DMS53 (cell line): ENCODE measurements at places on chromosomes 2 and 18.

DNA sequence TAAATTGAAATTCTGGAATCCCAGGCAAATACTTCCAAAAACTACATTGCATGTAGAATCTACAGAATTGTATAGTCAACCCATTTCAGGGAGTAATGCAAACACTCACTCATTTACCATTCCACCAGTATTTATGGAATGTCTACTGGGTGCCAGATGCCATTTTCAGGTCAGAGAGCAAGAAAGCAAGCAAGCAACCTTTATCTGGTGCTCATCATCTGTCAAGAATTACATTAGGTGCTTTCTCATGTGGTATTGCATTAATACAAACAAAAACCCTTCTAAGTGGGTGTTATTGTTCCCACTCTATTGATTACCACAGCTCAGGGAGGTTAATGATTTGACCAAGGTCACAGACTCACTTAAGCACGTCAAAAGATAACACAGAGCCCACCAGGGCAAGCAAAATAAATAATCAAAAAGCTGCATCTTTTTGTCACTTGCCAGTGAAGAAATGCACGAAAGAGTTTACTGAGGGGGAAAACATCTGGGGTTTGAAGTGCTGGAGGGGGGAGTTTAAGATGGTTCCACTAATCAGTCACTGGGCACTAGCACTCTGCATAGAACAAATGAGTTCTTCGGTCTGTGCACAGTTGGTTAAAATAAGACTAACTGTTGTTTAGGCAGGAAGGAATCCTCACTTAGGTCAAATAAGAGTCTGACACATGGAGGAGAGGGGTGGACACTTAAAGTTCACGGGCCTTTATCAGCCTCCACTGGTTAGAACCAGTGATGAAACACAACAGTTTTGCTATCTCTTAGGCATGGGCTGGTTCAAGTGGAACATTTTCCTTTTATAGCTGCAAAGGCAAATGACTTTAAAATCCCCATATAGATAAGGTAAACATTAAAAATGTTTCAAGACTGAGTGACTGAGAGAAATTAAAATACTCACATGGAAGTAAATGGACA is 208.8 kb downstream of the CDH2 start:
- DNase-seq, result no peak

DNA sequence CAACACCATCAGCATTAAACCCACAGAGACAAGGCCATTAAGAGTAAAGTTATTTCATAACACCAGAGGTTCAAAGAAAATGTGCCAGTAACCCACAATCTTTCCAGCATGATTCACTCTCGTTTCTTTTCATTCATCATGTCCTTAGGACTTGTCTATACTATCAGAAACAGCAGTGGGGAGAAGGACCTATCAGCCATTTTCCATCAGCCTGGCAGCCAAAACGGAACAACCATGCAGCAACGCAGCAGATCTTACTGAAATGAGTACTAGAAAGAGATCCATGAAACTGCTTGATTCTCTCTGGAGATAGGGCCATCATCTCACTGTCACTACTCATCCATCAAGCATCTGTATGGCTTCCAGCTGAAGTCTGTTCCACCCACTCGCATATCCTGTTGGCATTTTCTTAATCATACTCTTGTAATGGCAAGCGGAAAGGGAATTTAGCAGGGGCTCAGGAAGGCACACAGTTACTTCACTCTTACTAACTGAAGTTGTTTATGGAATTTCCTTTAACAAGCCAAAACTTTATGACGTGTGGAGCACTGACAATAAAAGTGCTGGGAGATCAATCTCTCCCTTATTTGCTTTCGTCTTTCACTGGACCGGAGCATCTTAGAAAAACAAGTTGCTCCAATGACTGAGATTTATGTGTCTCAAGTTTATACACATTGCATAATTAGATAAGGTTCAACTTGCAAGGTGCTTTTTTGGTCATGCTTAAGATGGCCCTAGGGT is 69.7 kb downstream of the EPHA4 start:
- DNase-seq, result no peak

DNA sequence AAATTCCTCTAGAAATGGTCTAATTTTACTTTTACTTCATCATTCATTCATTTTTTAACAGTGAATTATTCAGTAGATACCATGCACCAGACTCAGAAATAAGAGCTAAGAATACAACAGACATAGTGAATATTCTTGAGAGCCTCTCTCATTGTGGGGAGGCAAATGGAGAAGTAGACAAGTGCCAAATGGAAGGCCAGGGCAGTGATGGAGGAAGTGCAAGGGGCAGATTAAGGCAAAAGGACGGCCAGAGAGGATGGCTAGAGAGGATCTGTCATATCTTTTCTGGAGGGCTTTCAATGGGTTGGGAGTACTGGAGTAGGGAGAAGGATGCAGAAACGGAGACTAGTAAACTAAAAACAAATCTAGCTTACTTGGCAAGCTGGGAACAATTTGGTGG is 19.0 kb upstream of the RMDN2 start:
- no peak for DNase-seq

DNA sequence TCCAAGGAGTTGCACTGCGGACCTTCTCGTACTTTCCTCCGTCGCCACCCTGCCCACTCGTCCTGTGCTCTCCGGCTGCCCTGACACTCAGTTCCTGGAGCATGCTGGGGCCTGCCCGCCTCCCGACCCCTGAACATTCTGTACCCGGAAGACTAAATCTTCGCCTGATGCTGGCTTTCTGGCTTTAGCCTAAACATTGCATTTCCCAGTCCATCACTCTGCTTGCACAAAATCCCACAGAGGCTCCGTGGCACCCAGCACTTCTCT is 550 bp upstream of the SFXN5 start:
- DNase-seq, result peak; percentile 46

DNA sequence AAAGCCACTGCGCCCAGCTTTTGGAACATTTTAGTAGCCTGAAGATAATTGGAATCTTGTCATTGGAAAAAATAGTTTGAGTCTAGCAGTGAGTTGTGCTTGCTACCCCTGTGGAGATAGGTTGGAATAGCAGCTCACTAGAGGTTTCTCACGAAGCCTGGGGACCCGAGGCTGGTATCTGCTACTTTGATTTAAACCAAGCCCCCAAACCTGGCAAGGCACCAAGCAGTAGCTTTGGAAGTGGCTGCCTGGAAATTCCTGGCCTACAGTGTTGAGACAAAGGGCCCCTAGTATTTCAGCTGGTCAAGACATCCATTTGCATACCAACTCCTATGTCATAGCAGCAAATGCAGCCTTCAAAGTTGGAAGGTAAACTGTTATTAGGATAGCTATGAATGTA is 42.1 kb downstream of the NOP58 start:
- peak; percentile 10 for DNase-seq

DNA sequence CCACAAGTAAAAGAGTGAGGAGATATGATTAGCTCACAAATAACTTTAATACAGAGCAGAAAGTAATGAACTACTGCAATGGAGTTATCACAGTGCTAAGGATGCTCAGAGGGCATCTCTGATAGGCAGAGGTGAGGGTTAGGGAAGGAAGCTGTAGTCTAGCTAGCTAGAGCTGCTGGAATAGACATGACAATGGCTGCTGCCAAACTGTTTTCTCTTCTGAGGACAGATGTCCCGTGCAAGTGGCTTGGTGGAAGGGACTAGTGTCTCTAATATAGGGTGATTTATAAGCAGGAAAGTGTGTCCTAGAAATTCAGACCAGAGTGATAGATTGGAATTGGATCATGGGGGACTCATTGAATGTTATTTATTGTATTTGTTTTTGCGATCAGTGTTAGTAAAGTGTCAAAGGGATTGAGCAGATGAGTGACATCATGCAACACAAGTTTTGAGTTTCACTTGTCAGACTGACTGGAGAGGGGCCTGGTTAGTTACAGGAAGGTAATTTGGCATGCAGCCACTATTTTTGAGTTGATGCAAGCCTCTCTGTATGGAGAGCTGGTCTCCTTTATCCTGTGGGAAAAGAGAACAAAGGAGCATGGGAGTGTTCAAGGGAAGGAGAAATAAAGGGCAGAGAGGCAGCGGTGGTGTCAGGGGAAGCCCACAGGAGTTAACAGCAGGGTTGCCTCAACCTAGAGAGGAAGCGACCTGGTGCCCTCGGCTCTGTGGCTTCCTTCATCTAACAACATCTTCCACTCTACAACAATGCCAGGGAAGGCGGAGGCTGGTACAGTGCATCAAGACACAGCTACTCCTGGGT is 1.9 kb downstream of the CTLA4 start:
- DNase-seq, result no peak

GRCh38 chr2:95539836-95540235 is 52.0 kb upstream of the TRIM43 start:
- no peak for DNase-seq

DNA sequence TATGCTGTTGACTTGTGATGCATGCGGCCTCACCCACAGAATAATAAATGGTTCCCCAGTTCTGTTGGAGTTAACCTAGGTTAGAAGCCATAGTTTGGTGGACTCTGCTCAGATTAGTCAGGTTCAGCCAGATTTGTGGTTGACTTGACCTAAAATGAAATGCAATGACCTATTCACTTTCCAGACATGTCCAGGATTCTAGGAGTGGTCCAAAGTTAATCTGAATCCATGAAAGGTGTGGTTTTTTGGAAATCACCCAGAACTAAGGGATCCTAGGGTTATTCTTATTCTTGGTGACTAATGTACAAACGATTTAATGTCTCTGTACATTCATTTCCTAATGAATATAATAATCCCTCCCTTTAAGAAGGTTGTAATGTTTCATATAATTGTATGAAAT is 88.9 kb upstream of the RBBP8 start:
- no peak for DNase-seq

DNA sequence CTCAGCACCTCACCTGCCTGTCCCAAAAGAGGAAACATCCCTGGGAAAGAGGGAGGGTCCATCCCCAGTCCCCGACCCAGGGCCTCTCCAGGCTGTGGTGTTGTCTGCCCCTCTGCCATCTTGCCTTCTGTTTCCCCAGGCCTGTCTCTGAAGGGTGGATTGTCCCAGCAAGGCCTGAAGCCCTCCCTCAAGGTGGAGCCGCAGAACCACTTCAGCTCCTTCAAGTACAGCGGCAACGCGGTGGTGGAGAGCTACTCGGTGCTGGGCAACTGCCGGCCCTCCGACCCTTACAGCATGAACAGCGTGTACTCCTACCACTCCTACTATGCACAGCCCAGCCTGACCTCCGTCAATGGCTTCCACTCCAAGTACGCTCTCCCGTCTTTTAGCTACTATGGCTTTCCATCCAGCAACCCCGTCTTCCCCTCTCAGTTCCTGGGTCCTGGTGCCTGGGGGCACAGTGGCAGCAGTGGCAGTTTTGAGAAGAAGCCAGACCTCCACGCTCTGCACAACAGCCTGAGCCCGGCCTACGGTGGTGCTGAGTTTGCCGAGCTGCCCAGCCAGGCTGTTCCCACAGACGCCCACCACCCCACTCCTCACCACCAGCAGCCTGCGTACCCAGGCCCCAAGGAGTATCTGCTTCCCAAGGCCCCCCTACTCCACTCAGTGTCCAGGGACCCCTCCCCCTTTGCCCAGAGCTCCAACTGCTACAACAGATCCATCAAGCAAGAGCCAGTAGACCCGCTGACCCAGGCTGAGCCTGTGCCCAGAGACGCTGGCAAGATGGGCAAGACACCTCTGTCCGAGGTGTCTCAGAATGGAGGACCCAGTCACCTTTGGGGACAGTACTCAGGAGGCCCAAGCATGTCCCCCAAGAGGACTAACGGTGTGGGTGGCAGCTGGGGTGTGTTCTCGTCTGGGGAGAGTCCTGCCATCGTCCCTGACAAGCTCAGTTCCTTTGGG is 47.2 kb downstream of the BOLA3 start:
- DNase-seq, result no peak

- no peak for DNase-seq
Measured at GRCh38 chr18:54606835-54607212, 15.8 kb downstream of the DYNAP start.
